Activated naive CD4-positive, alpha-beta T cell treated with anti-CD3 and anti-CD28 coated beads, Interleukin-2, amount 50 U/mL, for 72 hours (primary cell): ENCODE measurements at places on chromosomes 5 and 9. TPM values are rescaled to one million over a fixed set of nuclear protein-coding genes. Genes with fewer than 3 reads are reported as not detected.

DNA sequence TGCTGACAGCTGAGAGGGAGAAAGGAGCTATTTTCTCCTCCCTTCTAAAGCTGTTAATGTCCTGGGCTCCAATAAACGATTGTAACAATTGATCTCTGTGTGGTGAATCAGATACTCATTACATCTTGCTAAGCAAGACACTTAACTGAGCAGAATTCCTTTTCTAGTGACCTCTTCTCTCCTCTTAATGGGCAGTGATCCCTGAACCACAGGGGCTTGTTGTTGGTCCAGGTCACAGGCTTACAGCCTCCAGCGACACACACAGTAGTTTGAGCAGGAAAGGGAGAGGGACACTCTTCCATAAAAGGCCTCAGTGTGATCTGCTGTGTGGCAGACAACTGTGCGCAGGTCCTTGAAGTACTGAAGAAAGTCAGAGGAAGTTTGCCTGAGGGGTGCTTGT is 58.5 kb upstream of the MYO10 start:
- no peak for DNase-seq

DNA sequence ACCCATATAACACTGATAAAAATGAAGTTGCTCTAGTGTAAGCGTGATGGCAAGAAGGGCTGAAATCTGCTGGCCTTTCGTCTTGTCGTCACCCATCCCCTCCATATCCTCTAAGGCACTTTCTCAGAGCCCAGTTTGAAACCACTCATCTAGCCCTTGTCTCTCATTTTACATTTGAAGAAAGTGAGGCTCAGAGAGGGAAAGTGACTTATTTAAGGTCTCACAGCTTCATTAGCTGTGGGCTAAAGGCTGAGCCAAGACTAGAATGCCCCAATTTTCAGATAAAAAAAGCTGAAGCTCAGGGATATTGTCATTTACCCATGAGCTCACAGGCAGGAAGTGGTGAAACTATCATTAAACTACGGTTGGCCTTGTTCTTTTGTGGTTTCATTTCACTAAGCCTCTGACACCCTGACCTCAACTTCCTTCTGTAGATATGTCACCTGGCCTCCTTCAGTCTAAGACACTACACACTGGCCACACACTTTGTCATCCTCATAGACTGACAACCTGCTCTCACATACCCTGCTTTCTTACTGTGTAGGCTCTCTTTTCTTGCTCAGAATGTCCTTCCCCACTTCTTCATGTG is 176.7 kb upstream of the DMAC1 start:
- peak; percentile 52 for DNase-seq

DNA sequence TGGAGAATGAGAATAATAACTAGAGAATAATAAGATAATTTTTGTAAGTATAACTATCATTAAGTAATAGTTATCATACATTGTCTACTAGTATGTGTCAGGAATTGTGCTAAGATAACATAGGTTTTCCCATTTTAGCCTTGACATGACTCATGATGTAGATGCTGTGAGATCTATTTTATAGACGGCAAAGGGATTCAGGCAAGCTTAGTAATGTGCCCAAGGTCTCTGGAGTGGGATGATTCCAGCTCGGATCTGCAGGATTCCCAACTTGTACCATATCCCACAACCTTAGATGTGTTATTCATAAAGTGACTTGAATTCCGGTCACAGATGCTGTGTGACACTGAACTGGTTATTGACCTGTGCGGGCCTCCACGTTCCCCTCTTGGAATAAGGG is 51.5 kb downstream of the IL31RA start:
- no peak for DNase-seq

The FUT7 gene
- 1.4 TPM for total RNA-seq

The TYRP1 gene
- total RNA-seq, result not detected

DNA sequence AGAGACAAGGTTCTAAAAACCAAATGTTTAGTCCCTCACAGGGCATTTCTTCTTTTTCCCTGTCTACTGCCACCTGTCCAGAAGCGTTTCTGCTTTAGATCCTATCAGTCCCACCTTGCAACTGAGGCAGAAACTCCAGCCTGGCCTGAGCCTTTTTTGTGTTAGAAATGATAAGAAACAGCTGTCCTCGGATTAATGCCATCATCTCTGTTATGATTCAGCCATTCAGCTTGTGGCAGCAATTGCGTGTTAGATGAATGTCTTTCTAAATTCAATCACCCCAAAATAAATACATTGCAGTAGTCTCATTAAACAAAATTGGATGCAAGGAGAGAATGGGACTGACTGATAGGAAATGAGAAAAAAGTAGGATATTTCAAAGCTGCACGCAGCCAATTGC is 28.3 kb upstream of the FRMPD1 start:
- no peak for DNase-seq

GRCh38 chr9:18350995-18351595 is 122.9 kb upstream of the ADAMTSL1 start:
- DNase-seq, result no peak

DNA sequence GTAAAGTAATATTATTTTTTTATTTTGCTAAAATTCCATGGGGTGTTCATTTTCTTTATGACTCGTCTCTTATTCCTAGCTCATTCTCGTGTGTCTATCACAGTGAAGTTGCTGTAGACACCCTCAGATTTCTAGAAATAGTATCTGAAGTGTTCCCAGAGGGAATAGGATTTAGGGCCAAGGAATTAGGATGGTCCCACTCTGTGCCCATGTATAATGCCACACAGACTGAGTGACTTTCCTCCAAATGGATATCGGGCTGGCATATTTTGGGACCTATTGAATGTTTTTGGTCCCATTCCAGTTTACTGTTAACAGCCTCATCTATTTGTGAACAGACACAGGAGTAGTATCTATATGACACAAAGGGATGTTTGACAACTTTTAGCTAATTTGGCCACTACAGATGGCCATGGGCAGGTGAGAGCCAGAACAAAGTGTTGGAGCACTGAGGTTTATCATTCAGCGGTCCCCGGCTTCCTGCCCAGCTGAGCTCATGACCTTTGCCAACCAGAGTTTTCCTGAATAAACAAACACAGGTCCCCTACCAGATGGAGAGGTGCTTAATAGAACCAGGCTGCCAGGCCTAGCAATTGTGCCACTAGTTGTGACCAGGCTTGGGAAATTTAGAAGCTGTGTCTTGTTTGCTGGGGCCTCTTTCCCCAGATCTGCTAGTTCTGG is 46.9 kb downstream of the MAP1B start:
- no peak for DNase-seq

DNA sequence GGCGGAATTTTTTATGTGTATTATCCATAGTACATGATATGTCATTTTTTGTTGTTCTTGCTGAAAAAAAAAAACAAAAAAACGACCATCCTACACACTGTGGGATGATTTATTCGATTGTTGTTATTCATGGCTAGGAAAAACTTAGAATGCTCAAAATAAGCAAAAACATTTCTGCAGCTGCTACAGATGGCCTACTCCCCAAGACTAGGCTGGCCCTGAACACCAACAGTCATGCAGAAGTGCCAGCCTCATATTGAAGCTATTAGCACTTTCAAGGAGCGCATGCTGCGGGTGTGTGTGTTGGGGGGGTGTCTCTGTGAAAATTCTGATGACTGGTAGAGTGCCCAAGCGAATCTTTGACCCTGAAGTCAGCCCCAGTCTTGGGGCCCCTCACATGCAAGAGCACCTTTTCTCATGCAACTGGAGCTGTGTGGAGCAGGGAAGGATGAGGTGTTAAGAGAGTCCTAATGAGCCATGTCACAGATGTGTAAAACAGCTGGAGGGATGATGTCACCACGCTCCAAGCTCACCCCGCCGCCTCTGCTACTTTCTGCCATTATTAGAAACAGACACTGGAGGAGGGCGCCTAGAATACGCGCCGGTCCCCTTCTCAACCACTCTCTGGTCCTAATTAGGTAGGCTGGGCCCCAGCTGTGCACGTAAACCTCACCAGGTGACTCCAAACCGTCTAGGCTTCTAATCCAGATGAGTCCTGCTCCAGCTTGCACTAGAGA is 61.0 kb upstream of the SMIM23 start:
- no peak for DNase-seq

DNA sequence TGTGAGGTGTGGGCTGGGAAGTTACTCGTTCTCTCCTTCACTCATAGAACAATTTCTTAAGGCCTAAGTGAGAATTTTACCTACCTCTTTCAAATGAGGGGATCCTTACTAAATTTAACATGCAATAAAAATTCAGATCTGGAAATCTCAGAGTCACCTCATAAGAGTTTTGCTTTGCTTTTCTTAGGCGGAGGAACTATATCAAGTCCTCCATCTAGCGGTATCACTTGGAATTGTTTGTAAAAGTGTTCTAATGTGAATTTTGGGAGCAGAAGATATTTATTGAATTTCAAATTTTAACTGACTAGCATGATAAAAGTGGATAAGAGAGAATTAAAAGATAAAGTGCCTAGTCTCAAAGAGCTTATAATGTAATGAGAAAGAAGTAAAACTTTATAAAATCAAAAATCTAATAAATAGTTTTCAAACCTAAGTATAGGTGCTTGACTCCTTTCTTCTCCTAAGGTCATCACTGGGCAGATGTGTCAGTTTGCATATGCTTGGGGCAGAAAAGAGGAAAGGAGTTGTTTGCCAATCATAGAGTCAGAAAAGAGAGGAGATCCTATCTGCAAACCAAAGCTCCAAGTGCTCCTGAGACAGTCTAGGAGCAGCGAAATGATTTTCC is 145.7 kb upstream of the DAB2 start:
- DNase-seq, result no peak

GRCh38 chr5:31680528-31680927 is 41.6 kb downstream of the PDZD2 start:
- no peak for DNase-seq

GRCh38 chr5:174733091-174733690 is 8.8 kb downstream of the MSX2 start:
- no peak for DNase-seq

The GRM6 gene
- not detected for total RNA-seq

The RANBP3L gene
- total RNA-seq, result not detected

DNA sequence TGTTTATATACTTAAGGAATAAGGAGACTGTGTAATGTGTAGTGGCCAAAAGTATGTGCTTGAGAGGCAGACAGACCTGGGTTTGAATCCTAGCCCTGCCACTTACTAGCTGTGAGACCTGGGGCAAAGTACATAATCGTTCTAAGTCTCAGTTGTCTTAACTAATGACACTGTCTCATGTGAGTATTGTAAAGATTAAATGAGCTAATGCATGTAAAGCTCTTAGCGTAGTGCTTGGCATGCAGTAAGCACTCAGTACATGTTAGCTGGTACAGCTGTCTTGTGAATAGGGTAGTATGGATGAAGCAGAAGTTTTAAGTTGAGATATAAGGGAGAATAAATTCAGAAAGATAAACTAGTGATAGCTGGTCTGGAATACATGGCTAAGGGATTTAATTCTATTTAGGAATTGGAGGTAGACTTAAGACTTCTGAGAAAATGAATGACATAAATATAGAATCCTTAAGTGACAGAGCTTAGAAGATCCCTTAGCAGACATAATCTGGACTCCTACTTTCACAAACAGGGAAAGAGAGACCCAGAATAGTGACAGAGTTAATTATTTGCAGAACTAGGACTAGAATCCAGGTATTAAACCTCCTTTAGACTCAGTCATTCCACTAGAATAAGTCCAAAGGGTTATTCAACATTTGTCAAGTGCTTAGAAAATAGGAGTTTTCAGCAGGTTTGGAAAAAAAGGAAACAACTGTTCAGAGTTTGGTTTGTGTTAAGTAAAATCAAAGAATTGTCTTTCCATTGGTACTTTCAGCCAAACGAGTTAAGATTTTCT is 13.1 kb downstream of the GPR21 start:
- no peak for DNase-seq

DNA sequence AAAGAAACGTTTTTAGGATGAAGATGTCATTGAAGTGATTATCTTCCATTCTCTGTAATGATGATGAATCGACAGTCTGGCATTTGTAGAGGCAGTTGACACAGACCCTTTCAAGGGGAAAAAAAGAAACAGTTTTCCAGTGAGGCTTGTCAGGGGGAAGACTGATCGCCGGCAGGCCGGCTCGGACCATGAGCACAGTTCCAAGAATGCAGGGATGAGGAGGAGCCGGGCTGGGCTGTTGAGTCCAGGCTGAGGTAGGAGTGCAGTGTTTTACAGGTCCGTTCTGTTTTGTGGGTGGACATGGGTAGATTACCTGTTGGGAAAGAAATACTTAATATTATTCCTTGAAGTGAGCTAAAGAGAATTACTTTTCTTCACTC is 194.6 kb downstream of the AOPEP start:
- no peak for DNase-seq

DNA sequence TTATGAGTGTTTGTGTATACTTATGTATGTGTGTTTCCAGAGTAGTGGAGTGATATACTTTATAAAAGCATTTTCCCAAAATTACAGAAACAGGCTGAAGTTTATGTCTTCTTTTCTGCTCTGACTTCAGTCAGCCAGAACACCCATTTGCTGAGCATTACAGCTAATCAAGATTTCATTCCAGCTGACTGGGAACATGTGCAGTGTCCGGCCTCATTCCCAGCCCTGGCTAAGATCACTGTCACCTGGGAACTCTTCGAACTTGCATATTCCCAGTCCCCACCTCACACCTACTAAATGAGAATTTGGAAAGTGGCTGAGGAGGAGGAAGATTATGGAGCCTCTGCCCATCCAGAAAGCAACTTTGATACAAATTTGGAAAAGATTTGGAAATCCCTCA is 90.8 kb upstream of the PRRC1 start:
- no peak for DNase-seq

GRCh38 chr9:85940832-85941621 is at the start of gene NAA35:
Gene NAA35 (plus strand): TSS chr9:85941146. CDS start chr9:85942160, 1,014 bp downstream.
- peak; percentile 99 for DNase-seq

DNA sequence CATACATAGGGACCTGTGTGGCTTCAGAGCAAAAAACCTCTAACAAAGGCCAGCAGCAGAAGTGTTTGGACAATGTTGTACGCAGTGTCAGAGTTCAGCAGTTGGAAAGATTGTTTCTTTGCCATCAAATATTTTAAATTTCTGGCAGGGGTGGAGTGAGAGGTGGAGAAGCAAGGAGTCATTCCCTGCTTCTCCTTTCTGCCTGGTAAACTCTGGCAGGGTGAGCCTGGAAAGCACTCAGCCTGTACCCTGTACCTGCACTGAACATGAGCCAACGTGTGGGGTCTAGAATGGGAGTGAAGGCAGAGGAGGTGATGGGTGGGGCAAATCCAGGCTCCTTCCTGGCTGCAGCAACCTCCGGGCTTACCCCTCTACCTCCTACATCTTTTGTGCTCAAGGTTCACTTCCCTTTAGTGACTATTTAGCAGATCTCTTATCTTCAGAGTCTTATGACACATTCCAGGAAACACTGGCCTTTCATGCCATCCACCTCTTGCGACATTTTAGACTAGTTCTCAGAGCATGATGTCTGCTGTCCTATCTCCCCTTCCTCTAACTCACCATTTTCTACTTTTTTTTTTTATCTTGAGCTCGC is 445.0 kb upstream of the PIK3R1 start:
- DNase-seq, result no peak

The LCN15 gene
- not detected for total RNA-seq

GRCh38 chr9:136108648-136109266 is 9.9 kb downstream of the TMEM250 start:
- no peak for DNase-seq

GRCh38 chr9:7828334-7828733 is 28.8 kb upstream of the DMAC1 start:
- no peak for DNase-seq

- no peak for DNase-seq
Measured at GRCh38 chr5:59421986-59422941, 471.3 kb downstream of the PDE4D start.
